ENCODE measurements at places on chromosomes 12 and 14.

DNA sequence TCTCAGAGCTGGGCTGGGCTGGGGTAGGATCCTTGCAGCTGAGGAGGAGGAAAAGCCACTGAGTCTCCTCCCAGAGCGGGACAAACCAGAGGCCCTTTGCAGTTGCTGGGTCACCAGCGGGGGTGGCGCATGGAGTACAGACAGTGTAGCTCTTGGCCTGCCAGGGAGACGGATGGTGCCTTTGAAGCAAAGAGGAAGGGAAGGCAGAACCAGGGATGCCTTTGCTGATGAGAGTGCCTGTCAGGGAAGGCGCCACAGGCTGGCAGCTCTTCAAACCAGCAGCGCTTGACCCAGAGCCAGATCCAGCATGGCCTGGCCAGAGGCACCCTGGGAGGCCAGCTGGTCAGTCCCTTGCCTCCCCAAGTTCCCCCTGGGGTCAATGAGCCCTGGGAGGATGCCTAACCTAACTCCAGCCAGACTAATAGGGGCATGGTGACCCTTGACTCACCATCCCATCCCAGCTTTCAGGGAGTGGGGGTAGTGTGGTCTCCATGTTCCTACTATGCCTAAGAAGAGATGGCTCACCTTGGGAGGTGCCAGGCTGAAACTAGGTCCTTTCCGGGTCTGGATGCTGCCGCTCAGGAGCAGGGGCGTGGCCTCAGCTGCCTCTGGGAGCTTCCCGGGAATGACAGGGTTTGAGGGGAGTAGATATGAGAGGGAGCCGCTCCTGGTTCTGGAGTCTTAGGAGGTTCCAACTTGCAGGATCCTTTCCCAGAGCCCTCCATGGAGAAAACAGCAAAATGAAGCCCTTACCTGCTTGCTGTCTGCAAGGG is 19.8 kb downstream of the VASH1 start:
- DNase-seq = no peak

DNA sequence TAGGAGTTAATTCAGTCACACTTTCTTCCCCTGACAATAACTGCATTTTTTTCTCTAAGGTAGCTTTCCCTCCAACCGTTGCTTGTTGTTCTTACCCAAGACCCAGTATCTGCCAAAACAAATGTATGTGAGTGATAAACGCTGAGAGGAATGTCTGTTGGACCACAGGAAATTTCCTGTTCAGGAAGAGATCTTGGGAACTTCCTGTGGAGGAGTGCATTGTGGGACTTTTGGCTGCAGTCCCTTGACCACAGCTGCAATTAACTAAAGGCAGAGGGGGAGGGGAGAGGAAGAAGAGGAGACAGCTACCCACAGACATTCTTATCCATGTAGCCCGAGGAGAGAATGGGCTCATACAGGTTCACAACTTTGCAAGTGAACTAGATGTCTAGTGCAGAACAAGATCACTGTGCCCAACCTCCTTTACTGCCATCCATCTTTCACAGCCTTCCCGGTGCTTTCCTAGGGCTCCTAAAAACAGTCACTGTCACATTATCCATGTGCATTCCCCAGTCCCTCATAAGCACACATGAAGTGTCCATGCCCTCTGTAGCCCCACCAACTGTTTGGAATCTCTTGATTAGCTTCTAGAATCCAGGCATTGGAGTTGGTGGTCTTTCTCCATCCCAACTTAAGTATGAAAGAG is 149.5 kb downstream of the ETV6 start:
- no peak for DNase-seq

DNA sequence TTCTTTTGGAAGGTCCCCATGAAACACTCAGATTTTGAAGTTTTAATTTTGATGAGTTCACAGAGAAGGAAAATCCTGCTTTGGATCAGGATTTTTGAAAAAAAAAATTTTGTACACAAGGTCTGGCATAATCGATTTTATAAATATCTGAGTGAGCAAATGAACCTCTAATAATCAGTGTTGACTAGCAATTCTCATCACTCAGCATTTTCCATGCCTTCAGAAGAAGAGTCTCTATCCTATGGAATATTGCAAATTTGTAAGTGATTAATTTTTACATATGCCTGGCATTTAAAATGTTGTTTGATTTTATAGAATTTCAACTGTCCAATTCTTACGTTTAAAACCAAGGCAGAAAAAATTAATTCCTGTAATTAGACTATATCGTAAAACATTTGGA is 30.5 kb upstream of the REP15 start:
- DNase-seq = no peak

DNA sequence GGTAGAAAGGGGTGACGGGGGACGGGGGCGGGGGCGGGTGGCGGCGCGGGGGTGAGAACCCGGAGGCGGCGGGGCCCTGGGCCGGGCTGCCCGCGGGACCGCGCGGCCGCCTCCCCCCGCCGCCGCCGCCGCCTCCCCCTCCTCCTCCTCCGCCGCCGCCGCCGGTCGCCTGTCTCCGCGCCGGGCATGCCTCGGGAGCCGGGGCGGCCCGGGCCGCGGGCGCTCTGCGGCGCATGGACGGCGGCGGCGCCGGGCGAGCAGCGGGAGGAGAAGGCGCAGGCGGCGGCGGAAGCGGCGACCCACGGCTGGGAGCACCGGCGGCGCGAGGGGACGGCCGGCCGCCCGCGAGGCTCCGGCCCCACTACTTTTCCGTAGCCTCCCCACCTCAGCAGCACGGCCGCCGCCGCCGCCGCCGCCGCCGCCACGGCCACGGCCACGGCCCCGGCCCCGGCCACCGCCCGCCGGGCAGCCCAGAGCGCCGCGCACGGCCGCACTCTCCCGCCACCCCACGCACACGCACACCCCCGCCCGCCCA is at the start of gene NPAS3:
Gene NPAS3 (plus strand): TSS at position 161 of the 535 bp plus-strand sequence.
- no peak for DNase-seq

DNA sequence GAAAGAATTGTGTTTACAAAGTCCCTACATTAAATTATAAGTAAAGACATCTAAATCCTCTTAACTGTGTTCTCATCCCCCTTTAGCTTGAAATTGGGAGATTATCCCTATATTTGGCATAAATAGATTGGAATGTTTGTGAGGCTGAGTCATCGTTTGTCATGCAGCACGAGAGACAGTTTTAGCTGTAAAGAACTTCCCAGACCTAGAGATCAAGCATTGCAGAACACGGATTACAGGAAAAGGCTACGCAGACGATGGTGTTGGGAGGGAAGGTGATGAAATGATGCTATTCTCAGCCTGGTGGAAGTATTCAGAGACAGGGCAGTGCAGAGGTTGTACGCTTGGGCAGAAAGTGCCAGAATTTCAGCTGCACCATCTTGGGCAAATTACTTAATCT is 93.8 kb downstream of the PTPRB start:
- no peak for DNase-seq

GRCh38 chr14:95691591-95691990 is 5.4 kb downstream of the TCL1B start:
- DNase-seq = no peak

GRCh38 chr12:128459067-128459466 is 192.1 kb downstream of the TMEM132C start:
- DNase-seq = no peak

DNA sequence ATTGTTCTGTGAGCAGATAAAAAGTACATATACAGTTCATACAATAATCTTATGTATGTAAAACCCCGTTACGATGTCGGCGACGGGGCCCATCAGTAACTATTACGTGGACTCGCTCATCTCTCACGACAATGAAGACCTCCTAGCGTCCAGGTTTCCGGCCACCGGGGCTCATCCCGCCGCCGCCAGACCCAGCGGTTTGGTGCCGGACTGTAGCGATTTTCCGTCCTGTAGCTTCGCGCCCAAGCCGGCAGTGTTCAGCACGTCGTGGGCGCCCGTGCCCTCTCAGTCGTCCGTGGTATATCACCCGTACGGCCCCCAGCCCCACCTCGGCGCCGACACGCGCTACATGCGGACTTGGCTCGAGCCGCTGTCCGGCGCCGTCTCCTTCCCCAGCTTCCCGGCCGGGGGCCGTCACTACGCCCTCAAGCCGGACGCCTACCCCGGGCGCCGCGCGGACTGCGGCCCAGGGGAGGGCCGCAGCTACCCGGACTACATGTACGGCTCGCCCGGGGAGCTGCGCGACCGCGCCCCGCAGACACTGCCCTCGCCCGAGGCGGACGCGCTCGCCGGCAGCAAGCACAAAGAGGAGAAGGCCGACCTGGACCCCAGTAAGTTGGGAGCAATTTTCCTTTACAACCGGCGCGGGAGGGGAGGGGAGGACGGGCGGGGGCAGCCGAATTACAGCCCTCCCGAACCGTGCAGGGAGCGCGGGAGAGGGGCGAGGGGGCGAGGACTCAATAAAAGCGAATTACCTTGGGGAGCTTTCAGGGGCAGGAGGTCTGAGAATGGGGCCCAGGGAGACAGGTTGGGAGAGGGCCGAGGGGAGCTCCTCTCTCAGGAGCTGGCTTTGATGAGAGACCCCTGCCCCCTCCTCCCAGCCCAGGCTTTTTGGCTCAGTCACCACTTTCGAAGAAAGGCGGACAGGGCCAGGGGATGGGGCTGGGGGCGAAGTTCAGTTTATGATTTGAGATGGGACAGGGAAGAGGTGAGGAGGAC is at the start of gene HOXC9:
Gene HOXC9 (plus strand): TSS at position 46 of the 999 bp plus-strand sequence. CDS start 28 bp downstream, at position 74.
- no peak for DNase-seq

DNA sequence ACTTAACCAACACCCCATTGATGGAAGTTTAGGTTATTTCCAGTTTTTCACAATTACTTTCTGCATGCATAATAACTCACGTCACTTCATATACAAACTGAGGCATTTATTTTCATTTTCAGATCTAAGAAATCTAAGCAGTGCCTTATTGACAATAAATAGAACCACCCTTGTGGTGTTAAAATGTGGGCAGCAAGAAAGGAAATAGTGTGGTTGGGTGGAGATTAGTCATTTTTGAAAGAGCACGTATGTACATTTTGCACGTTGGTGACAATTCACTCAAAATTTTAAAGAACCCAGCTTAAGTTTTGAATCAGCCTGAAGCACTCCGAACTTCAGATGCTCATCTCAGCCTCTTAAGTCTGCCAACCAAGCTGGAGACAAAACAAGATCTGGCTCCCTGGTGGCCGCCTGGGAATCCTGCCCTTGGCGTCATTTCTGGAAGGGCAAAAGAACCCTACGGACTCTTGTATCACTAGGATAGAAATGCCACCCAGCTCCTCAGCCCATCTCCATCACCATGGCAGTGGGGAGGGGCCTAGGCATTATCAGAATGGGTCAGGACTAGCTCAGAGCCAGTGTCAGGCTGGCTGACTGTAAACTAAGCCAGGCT is 89.5 kb upstream of the BCL2L14 start:
- no peak for DNase-seq

DNA sequence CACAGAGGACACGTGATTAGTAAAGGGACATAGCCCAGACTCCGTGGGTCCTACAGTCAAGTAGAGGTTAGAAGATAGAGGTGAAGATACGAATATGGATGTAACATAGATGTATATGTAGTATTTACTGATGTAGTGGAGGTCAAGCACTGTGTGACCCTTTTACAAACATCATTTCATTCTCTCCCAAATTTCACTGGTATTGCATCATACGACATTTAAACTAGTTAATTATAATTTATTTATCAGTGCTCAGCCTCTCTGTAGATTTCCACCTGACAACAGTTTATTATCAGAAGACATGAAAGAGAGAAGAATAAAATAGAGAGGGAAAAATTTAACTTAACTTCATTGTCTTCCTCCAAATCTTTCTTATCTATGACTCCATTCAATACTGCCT is 927.9 kb upstream of the TMEM132C start:
- DNase-seq = no peak

DNA sequence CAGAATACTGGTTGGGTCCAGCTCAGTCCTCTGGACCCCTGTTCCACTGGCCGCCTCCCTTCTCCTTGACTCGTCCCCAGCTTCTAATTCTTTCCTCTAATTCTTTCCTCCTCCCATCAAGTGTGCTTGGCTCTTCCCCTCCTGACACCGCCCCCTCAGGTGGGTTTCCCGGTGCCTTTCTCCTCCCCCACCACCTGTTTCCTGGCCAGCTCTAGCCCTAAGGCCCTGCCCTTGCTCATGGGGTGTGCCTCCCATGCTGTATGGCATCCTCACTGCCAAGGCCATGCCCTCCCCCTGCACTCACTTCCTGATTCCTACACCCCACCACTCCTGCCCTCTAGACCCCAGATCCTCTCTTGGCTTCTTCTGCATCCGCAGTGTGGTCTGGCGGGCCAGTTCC is 12.1 kb upstream of the EML1 start:
- no peak for DNase-seq

DNA sequence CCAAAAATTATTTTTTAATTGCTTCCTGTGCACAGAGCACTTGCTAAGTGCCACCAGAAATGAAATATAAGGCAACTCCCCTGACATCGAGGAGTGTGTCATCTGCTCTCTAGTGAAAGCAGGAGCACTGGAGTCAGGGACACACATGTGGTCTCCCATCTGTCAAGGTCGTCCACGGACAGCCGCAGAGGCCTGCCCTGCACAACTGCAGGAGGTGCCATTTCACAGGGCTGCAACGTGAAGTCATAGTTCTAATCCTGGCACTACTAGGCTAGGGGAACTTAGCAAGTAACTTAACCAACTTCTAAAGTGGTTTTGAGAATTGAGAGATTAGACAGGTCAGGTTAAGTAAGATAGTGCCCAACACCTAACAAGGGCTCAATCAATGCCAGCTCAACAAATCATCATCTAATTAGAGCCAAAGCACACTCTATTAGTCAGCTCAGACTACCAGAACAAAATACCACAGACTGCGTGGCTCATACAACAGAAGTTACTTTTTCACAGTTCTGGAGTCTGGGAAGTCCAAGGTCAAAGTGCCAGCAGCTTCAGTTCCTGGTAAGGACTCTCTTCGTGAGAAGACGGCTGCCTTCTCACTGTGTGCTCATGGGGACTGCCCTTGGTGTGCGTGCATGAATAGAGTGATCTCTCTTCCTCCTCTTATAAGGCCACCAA is 30.7 kb downstream of the FOXN3 start:
- no peak for DNase-seq

DNA sequence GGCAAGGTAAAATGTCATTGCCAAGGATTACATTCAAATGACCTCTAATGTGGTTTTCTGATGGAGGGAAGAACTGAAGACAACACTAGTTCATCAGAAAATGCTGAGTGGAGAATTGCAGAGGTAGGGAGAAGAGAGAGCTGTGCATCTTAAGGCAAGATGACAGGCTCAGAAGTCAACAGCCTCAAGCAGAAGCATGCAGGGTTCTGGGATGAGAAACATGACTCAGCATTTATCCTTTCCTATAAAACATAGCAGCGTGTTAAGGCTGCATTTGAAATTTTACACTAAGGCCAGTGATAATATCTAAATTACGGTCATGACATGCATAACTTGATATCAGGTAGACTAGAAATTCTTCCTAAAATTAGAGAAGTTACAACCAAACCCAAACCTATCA is 53.7 kb upstream of the DYRK2 start:
- DNase-seq = no peak

DNA sequence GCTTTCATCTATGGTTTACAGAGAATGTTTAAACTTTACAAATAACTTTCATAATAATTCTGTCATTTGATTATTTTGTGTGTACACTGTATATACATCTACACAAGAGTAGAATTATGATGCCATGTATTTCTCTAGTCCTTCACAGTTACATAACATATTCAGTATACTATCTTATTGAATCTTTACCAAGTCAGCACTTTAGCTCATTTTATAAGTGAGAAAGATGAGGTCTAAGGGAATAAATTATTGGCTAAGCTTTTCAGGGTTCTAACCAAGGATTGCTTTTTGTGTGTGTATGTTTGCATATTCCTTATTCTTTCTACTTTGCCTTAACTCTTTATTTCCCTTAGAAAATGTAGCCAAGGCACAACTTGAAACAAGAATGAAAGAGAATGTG is 84.3 kb upstream of the PTPRQ start:
- DNase-seq = no peak

All from omental fat pad (tissue), 4 donors.